Vagina (tissue), 2 donors: ENCODE measurements at places on chromosomes 2 and 18.

DNA sequence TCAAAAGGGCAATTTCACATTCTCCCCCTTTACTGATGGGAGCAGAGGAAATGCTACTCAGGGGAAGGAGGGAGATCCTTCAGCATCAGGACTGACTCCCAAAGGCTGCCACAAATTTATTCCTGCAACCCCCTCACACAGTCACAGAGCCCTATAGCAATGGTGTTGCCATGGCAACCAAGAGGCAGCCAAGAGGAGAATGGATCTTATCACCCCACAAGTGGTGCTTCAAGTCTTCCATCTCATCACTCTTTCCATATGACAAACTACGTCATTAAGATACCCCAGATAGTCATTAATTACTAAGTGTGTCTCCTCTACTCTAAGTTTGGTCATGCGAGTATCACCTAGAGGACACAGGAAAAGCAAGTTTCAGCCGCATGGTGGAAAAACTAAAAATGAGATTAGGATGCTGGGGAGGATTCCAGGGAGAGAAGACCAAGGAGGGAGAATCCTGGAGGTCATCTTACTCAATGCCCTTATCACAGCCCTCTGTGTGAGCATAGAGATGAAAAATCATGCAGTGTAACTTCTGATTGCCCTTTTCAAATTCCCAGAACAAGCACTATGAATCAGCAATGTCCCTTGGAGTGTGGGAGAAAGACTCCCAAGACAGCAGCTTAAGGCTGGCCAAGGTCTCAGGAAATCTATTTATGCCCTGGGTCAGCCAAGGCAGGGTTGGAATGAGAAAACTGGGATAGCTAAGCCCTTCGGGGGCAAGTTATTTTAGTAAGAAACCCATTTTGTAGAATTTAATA lies 885.7 kb upstream of the KLHL29 start:
- DNase-seq: no peak

DNA sequence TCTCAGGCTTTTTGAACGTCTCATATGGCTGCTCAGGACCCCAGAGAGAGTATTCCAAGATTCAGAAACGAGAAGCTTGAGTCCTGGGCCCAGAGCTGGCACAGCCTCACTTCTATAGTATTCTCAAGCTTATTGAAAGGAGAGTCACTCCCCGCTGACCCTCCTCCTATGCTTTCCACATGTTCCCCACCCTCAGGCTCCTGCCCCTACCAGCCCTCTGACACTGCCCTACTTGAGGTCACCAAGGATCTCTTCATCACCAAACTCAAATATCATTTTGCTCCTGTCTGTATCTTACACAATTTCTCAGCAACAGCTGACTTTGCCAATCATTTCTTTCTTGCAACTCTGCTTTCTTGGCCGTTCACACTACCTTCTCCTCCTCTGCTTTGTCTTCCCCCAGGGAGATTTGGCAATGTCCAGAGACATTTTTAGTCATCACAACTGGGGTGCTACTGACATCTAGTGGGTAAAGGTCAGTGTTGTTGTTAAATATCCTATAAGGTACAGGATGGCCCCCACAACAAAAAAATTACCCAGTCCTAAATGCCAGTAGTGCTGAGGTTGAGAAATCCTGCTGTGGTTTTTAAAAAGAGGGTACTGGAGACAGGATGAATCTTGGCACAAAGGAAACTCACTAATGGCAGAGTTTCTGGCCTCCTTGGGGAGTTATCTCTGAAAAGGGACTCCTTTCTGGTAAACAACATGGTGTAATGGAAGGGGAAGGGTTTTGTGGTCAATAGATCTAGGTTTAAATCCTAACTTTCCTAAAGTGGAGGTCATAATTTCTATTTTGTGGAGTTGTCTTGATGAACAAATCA lies 26.9 kb upstream of the INSIG2 start:
- DNase-seq: no peak

DNA sequence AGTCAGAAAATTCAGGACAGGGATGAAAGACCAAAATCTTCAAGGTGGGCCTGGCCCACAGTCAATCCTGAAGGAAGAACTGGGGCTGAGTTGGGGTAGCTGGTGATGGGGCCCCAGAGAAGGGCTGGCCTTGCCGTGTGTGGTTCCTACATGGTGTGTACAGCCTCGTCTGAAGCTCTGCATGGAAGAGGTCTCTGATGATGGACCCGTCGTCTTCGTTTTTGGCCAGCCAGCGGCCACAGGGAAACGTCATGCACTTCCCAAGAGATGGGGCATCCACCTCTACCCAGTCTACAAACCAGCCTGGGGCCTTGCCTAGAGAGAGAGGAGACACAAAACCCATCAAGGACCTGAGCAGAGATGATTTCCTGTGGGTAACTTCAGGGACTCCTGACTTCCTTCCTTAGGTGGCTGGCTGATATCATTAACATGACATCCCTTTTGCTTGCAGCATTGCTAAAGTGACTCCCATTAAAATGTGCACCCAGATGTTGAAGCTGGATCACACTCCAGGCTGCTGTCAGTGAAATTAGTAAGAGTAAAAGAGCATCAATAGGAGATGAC lies 115.3 kb downstream of the LOXHD1 start:
- no peak for DNase-seq

DNA sequence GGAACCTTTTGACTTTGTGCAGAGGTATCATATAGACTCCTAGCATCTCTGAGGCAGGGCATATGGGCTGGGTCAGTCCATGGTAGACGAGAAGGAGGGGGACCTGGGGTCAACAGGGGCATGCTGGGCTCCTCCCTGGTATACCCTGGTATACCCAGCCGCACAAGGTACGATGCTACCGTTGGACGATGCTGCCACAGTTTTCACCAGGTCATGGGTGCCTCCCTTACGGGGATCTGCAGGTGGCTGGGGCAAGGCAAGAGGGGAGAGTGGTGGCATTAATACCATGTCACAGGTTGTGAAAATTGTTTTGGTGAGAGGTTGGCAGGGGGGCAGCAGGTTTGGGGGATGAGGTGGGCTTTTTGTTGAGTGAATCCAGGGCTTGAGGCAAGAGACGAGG lies 149.8 kb downstream of the TSN start:
- no peak for DNase-seq
